ENCODE measurements at places on chromosomes 1 and 21. TPM values are rescaled to one million over a fixed set of nuclear protein-coding genes. Genes with fewer than 3 reads are reported as not detected.

Gene MCOLN2
- total RNA-seq = 0.70 TPM

Gene CRB1
- not detected for total RNA-seq

DNA sequence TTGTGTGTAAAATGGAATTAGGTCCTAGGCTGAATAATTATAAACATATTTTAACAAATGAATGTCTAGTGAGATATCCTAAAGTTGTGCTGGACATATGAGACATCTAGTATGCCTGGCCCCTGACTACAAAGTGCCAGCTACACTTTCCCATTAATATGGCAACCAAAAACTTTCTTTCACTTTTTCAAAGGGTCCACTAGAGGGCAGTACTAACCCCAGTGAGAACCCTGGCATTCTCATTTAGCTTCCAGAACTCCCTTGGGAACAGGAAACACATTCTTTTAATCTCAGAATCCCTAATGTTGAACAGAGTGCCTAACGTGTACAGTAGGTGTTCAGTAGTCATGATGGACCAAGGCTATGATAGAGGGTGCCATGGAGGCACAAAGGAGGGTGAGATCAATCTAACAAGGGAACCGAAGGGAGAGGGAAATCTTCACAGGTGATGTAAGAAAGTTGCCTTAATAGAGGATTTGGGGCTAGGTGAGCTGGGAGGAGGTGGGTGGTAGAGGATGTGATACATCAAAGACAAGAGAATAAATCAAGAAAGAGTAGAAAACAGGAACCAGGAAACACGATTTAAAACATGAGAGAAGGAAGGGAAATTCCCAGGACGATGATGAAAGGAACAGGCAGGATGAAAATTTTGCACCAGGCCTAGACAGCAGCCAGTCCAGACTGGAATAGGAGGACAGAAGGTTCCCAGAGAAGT lies 41.6 kb downstream of the NSL1 start:
- DNase-seq = peak; percentile 46

Gene SMPDL3B
- 14.8 TPM for total RNA-seq

- DNase-seq = no peak
These were observed 2.7 kb downstream of the USP25 start for GRCh38 chr21:15732290-15732995.

- no peak for DNase-seq
These were observed 12.2 kb upstream of the TNR start for GRCh38 chr1:175755516-175756070.

Gene LYPD8
- total RNA-seq = not detected

Gene TMEM125
- total RNA-seq = 13.0 TPM

Gene ROR1
- total RNA-seq = 94.3 TPM

DNA sequence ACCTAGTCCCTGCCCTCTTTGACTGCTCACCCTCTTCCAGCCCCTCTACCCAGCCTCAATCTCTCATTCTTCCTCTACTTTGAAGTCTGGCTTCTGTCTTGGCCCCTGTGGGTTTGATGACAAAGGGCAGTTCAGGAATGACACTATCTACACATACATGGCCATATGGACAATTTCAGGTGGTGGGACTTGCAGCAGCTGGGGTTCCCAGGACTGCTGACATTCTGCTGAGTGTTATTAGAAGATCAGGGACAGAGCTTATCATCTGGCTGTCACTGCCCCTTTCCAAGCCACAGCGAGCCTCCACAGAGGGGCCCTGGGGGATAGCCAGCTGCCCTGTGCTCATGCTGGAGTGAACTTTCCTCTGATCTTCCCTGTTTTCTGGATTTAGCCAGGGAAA lies 97.4 kb upstream of the IPO9 start:
- no peak for DNase-seq

DNA sequence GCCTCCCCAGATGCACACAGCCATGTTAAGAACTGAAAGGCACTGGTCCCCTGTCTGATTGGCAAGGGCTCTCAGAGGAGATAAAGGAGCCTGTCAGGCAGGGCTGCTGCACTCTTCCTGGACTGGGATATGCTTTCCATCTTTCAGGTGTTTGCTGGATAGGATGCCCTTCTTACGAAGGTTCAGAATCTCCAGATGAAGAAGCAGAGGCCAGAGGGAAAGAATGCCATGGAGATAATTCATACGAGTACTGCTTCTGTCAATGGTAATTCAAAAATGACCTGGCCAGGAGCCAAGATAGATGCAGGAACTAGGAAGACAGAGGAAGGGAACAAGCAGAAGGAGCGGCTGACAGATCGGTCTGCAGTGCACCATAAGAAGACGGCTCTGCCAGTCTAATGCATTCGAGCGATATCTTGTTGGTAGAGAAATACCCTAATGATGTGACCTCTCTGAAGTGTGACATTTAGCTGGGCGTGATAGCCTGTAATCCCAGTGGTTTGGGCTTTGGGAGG lies 16.6 kb upstream of the ATP2B4 start:
- DNase-seq = no peak

DNA sequence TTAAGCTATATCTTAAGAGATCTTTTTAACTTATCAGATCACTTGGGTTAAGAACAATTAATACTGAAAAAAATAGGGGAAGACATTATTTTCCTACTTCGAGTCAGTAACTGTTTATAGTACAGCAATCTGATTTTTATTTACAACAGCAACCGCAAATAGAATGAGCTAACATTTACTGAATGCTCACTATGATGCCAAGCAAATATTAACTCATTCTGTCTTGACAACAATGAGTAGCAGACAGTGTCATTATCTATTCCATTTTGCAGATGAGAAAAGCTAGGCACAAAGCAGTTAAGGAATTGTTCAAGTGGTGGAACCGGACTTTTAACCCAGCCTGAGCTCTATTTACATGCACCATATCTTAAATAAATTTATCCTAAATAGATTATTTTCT lies 273.7 kb downstream of the NTNG1 start:
- DNase-seq = no peak

GRCh38 chr1:208221291-208221622 lies 22.9 kb downstream of the PLXNA2 start:
- no peak for DNase-seq

DNA sequence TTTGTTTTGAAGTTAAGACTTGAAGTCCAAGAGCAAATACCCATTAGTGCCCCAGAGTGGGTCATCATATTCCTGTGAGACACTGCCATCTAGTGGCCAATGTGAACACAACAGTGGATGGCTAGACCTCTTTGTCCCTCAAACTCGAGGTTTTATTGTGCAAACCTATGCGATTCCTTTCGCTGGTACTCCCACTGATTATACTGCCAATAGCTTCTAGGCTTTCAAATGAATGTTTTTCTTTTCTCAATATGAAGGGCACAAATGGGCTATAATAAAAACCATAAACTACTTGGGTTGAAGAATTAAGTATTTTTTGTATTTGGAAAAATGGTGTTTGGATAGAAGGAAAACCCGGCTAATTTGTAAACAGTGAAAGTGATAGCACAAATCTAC lies 100.4 kb upstream of the ZNF281 start:
- DNase-seq = peak; percentile 77

DNA sequence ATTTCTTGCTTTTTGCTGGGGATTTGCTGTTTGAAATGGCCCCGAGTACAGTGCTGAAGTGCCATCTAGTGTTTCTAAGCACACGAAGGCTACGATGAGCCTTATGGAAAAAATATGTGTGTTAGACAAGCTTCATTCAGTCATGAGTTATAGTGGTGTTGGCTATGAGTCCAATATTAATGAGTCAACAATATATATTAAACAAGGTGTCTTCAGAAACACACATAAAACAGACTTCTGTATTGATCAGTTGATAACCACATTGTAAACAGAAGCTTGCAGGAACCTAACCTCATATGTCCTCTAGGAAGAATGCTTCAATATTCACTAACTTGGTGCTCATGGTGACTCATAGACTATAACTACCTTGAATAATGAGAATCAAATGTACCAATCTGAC lies 1.7 kb upstream of the GJB5 start:
- no peak for DNase-seq

Gene FMN2
- 0.83 TPM for total RNA-seq

GRCh38 chr1:23242414-23242813 lies 25.1 kb upstream of the HTR1D start:
- DNase-seq = no peak

Gene PRDM16
- 1.1 TPM for total RNA-seq

- DNase-seq = peak; percentile 97
These were observed 2.7 kb downstream of the SH2D2A start for GRCh38 chr1:156813750-156814570.

Gene C1orf87
- not detected for total RNA-seq

Measured in H7 (cell line).